ENCODE measurements at places on chromosomes 1 and 21.

GRCh38 chr1:32749771-32750170 is 47.2 kb upstream of the SYNC start:
- DNase-seq = no peak

DNA sequence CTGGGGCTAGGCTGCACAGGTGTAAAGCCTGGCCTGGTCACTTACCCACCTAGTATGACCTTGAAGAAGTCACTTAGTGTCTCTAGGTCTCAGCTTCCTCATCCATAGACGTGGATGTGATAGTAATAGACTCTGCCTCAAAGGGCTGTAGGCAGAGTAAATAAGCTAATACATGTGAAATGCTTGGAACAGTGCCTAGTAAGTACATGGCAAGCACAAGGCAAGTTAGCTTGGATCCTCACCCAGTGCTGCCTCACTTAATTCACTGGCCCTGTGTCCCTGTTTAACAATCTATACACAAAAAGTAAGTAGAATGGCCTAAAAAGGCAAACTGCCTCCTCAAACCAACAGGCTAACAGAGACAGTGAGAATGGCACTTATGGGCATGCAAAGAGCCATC is 167.8 kb downstream of the PIGK start:
- DNase-seq = no peak

DNA sequence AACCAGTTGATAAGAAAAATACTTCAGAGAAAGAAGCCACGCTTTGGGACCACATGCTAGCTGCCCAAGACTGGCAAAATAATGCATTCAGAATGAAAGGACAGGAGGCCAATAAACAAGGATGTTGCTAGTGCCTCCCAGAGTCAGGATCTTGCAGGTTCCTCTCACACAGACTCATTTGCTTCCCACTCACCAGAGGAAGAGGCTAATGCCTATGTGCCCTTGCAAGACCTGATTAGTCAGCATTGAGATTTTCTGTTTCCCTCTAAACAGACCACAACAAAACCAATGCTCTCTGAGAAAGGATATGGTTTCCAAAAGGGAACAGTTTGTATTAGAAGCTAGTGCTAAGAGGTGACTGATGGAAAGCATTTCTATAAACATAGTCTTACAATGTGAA is 85.7 kb downstream of the NRDC start:
- no peak for DNase-seq

- DNase-seq = peak; percentile 24
Observed at GRCh38 chr1:109499661-109500536, 6.0 kb downstream of the CYB561D1 start.

- DNase-seq = no peak
Observed at GRCh38 chr21:26834181-26834905, 10.9 kb downstream of the ADAMTS1 start.

DNA sequence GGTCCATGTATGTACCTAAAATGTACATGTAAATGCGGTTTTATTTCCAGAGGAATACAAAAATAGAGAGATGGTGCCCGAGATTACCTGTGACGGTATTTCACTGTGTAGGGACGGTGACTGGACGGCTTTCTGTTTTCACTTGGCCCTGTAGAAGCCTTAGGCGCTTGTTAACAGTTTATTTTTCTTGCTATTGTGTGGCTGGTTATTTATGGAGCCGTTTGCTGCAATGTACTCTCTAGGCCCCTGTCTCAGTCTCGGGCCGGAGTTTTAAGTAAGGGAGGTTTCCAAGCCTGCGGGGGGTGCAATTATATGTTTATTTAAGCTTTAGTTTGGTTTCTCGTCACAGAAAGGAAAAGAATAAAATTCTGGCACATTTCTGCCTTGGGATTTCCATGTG is 413 bp downstream of the EFCAB7 start:
- no peak for DNase-seq

DNA sequence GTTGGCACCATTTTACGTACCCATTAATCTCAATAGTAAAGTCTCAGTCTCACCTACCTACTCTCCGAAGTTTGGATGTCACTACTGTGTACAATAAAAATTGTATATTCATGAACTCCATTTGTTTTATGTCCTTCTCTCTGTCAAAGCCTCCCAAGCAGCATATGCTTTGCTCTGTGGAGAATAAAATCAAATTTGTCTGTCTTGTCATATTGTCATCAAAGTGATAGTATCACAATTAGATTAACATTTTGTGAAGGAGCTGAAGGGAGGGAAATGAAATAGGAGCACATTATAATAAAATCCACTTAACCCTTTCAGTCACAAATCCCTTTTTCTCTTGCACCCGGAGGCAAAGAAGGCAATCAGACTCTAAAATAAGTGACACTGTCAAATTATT is 177.1 kb upstream of the RRP15 start:
- no peak for DNase-seq

- no peak for DNase-seq
Observed at GRCh38 chr1:76038287-76039004, 36.1 kb upstream of the ST6GALNAC3 start.

DNA sequence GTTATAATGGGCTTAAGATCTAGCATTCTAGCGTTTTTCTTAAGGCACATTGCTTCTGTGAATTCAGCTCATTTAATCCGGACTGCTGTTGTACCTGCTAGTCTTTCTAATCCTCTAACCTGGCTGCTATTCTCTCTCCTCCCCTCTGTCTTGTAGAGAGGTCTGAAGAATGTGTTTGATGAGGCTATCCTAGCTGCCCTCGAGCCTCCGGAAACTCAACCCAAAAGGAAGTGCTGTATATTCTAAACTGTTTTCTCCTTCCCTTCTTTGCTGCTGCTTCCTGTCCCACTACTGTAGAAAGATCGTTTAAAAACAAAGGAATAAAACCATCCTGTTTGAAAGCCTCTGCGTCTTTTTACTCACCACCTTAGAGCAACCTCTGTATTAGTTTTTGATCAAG is 37.3 kb downstream of the CDC42 start:
- no peak for DNase-seq

- DNase-seq = no peak
Observed at GRCh38 chr1:30823627-30823968, 66.0 kb upstream of the LAPTM5 start.

DNA sequence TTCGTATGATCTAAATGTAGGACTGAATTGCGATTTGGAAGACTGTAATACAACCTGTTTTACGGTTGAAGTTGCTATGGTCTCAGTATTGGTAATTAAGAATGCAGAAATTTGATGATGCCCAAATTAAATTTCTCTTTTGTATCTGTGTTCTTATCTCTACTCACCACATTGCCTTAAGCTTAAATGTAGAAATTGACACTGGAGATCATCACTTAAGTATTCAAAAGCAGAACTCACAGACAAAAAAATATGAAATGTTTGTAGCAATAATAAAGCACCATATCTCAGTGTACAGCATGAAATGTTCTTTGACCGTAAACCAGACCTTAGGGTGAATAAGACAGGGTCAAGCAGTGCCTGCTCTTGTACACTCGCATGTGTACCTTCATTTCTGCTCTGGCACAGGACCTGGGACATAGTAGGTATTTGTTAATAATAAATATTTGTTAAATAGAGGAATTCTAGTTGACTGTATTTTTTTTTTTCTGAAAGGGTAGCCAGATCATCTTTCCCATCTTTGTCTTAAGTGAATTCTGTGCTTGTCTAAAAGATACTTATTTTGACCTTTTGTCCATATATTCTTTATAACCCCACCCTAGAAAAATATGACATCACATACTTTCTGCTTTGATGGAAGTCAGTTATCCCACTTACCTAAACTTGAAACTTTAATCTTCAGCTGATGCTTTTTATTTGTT is 1.5 kb downstream of the CDC7 start:
- no peak for DNase-seq

DNA sequence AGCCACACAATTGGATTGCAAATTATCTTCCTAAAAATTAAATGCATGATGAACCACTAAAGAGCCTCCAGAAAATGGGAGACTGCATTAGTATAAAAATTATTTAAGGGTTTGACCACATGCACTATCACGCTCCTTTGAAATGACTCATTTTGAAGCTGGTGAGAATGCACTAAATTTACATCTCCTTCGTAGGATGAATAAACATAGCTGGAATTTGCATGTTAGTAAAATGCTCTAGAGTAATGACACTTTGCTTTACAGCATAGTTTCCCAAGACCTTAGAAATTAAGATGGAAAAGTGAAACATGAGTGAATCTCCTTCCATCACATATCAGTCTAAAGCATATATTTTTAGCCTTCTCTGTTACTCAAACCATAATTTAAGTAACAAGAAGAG is 2.4 kb downstream of the PLPPR4 start:
- no peak for DNase-seq

- DNase-seq = no peak
Observed at GRCh38 chr1:116226017-116226416, 114.8 kb downstream of the MAB21L3 start.

- DNase-seq = peak; percentile 37
Observed at GRCh38 chr1:16420424-16421118, 16.7 kb downstream of the SPATA21 start.

DNA sequence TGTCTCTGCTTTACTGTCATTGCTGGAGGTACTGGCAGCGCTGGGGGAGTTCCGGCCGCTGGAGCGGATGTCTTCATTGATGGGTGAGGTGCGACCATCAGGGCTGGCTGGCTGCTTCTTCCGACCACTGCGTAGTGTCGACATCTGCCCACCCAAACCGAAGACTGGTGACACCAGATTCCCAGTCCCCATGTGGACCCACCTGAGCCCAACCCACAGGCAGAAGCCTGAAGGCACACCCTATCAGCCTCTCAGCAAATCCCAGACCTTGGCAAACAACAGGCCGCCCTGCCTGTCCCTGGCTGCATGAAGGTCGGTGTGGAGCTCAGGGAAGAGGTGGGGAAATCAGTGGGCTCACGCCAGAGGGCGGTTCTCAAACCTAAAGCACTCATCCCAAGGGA is 44.8 kb downstream of the SLC45A1 start:
- no peak for DNase-seq

DNA sequence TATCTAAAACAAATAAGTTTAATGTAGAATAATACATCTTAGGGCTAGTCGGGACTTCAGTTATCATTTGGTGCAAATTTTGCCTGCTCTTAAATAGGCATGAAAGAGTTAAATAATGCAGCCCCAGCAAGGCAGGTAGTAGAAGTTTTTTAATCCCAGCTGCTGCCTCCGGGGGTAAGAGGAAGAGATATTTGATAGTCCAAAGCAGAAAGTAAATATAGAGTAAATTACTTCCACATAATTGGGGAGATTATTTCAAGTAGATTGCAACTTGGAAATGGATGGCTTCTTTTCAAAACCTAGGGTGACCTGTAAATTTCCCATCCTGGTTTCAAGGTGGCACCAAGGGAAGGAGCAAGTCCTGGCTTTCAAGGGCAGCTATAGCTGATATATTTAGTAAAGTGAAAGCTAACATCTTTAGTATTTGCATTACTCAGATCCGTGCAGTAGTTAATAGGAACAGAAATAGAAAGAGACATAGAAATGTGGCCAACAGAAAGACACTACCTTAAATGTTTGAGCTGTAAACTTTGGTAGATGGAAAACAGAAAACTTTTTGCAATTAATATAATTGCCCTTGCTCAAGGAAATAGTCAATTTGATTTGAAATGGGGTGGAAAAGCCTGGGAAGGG is 109.1 kb downstream of the LMO4 start:
- no peak for DNase-seq

- no peak for DNase-seq
Observed at GRCh38 chr1:91381844-91382243, 22.8 kb downstream of the HFM1 start.

DNA sequence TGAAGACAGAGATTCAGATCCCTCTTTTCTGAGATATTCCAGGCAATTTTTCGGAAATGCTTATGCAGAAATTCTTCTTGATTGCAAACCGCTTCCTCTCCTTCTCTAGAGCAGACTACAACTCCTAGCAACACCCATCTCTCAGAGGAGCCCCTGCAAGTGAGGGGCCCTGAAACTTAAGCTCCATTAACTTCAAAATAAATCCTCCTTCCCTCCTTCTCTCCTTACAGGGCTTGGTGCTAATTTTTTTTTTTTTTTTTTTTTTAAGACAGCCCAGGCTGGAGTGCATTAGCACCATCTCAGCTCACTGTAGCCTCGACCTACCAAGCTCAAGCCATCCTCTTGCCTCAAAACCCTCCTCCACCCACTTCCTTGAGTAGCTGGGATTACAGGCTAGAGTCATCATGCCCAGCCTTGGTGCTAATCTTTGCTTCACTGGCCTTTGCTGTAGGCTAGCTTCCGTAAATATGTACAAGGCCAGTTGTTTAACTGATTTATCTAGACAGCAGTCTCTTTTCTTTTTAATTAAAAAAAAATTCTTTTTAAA is 30.2 kb upstream of the SFPQ start:
- no peak for DNase-seq

DNA sequence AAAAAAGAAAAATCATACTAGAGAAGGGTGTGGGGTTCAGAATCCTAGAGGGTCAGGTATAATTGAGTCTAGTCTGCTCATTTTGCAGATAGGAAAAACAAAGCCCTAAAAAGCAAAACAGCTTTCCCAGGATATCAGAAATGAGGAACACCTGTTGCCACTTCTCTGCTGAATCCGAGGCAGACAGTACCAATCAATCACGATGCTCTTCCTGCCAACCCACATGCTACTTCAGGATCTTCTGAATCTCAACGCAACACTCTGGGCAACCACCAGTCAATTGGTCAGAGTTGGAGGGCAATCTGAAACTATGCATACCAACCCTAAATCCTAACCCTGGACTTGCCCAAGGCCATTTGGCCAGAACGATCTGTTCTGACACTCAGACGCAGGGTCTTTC is 128.3 kb downstream of the EPHB2 start:
- DNase-seq = no peak

- no peak for DNase-seq
Observed at GRCh38 chr1:165854101-165854845, 26.9 kb downstream of the UCK2 start.

DNA sequence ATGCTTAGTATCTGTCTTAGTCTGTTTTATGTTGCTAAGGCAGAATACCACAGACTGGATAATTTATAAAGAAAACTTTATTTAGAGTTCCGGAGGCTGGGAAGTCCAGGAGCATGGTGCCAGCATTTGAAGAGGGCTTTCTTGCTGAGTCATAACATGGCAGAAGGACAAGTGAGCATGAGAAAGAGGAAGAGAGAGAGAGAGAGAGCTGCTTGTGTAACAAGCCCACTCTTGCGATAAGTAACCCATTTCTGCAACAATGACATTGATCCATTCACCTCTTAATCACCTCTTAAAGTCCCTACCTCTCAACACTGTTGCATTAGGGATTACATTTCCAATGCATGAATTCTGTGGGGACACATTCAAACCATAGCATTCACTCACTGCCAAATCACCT is 11.7 kb upstream of the MYOCOS start:
- DNase-seq = no peak

Data from activated T-helper 1 cell treated with Interleukin-2 at 50 U/mL for 16 hours (primary cell).